ENCODE measurements at places on chromosomes 2 and 18.

GRCh38 chr2:129059476-129059875, 740.8 kb upstream of the HS6ST1 start:
- no peak for DNase-seq

DNA sequence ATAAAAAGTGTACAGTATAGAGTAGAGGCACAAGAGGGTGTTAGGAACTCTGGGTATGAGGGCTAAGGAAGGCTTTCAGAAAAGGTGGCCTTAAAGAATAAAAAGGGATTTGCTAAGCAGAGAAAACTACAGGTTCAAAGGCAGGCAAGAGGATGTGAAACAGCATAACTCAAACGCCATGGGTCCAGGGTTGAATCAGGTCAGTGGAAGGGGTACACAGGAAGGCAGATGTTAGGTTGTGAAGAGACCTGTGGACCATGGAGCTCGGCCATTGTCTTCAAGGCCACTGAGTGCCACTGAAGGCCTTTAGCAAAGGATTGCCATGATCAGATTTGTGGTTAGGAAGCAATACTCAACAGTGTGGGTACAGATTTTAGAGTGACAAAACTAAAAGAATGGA, 108.2 kb upstream of the FAM98A start:
- DNase-seq = no peak

GRCh38 chr2:18244845-18245244, 315.6 kb downstream of the RDH14 start:
- no peak for DNase-seq

GRCh38 chr2:176085120-176085788, 1.5 kb upstream of the EVX2 start:
- no peak for DNase-seq
